ENCODE measurements at places on chromosomes 6 and 20.

GRCh38 chr6:33779895-33780294, 9.0 kb downstream of the LEMD2 start:
- DNase-seq, result no peak

- DNase-seq, result no peak
Observed at GRCh38 chr6:91433660-91434534, 847.0 kb upstream of the MAP3K7 start.

GRCh38 chr20:19427480-19427879, 215.0 kb downstream of the SLC24A3 start:
- DNase-seq, result no peak

DNA sequence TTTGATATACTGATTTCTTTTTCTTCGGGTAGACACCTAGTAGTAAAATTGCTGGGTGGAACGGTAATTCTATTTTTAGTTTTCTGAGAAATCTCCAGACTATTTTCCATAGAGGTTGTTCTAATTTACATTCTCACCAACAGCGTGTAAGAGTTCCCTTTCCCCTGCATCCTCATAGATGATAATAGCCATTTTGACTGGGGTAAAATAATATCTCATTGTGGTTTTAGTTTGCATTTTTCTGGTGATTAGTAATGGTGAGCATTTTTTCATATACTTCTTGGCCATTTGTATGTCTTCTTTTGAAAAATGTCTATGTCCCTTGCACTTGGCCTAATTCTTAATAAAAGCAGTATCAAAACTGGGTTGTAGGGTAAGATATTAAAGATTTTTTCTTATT, 148.9 kb upstream of the SIM1 start:
- DNase-seq, result no peak

DNA sequence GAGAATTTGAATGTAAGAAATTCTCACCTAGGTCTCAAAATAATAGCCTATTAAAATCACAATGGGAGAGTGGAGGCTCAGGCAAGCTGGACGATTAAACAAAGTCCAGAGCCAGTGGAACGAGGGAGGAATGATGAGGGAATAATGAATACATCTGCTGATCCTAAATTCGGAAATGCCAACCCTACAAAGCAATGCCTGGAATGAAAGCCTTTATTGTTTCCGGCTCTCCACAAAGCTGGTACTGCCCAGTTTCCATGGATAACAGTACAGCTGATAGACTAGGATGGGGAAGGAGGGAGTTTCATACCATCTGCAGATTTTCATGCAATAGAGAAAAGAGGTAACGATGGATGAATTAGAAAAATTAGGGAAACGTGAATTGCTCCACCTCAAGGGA, 356.1 kb downstream of the CBLN4 start:
- DNase-seq, result no peak

GRCh38 chr20:17721802-17722486, 22.2 kb downstream of the BANF2 start:
- DNase-seq, result peak; percentile 29

DNA sequence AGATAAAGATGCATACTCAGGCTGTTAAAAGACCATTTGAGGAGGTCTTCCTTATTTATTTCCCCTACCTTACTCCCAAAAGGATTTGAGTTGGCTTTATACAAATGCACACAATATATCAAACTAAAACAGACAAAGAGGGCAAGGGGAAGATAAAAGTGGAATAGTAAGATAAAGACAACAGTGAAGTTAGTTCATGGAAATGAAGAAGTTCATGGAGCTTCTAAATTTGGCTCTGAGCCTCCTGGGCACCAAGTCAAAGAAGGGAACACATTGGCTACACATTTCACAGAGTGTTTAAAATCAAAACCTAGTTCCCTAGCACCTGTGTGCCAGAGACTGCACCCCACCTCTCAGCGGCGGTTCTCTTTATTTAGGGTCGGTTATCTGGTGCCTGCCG, 25.8 kb upstream of the ARMC2 start:
- no peak for DNase-seq

DNA sequence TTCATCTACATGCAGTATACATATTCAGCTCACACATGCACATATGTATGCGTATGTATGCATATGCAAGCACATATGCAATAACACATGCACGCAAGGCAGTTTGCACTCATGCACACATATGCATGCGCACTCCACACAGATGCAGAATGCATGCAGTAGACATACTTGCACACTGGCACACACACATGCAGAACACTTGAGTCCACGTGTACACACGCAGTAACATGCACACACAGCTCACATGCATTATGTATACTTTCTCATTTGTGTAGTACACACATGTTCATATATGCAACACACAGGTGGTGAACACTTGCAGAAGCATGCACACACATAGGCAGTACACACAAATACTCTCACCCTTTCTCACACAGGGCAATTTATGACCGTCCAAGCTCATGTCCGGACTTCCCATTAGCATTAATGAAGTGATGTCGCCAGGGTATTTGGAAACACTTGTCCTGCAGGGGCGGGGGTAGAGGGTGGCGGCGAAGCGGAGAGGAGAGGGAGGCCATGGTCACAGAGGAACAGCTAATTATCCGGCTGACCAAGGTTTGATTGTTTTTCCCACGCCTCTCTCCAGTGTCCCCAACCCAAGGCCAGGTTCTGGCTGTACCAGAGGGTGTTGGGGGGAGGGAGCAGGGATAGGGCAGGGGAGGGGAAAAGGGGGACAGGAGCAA, 91.3 kb downstream of the VEGFA start:
- DNase-seq, result no peak

- no peak for DNase-seq
Observed at GRCh38 chr20:53274365-53274764, 302.2 kb downstream of the TSHZ2 start.

DNA sequence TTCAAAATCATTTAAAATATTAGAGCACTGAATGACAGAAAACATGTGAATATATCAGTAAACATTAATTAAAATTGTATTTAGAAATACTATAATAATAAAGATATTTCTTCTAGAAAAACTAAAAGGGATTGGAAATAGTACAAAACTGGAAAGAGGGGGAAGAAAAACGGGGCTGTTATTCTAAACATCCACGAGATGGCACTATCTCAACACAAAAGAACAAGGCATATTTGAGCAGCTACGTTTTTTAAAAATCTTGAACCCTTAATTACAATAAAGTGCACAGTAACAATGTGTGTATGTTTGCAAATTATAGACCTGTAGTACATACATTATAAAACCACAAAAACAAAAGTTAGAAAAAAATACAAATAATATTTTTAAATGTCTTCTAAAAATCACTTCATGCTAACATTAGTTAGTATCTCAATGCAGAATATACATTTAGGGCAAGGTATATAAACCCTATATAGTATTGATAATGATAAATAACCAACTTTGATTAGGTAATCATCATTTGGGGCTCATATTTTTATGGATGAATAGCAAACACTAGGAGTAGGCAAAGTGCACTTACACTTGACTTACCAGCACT, 42.5 kb upstream of the PNISR start:
- DNase-seq, result peak; percentile 59

DNA sequence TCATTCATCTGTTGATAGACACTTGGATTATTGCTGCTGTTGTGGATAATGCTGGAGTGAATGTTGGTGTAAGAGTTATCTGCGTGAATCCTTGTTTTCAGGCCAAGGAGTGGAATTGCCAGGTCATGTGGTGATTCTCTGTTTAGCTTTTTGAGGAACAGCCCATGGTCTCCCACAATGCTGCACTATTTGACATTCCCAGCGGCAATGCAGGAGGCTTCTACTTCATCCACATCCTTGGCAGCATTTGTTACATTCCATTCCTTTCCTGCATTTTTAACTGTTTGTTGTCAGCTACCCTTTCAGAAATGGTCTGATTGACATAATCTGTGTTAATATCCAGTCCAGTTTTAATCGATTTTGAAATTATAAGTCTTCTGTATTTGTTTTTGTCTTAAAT, 51.7 kb upstream of the CLDN20 start:
- no peak for DNase-seq

- no peak for DNase-seq
Observed at GRCh38 chr20:668638-669037, 7.0 kb downstream of the SCRT2 start.

- DNase-seq, result peak; percentile 91
Observed at GRCh38 chr6:125846292-125847024, 55.7 kb downstream of the NCOA7 start.

DNA sequence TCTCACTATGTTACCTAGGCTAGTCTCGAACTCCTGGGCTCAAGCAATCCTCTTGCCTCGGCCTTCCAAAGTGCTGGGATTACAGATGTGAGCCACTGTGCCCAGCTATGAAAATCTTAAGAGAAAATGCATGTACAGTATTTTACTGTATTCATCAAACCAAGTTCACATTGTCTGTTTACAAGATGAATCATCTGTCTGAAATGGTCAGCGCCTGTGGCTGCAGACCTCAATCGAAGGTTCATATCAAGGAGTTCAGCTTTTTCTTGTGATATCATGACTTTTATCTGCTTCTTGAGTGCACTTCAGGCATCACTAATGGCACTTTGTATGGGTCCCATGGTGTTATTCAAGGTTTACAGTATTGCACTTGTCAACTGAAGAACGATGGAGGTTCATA, 155.1 kb downstream of the SLC16A10 start:
- no peak for DNase-seq

DNA sequence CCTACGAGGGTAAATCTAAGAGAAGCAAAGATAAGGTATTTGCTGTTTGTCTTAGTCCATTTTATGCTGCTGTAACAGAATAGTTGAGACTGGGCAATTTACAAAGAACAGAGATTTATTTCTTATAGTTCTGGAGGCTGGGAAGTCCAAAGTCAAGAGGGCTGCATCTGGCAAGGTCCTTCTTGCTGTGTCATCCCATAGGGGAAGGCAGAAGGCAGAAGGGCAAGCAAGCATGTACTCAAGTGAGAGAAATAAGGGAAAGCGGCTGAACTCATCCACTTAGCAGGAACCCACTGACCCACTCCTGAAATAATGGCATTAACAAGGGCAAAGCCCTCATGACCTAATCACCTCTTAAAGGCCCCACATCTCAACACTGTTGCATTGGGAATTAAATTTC, 102.7 kb downstream of the AGPAT4 start:
- no peak for DNase-seq

DNA sequence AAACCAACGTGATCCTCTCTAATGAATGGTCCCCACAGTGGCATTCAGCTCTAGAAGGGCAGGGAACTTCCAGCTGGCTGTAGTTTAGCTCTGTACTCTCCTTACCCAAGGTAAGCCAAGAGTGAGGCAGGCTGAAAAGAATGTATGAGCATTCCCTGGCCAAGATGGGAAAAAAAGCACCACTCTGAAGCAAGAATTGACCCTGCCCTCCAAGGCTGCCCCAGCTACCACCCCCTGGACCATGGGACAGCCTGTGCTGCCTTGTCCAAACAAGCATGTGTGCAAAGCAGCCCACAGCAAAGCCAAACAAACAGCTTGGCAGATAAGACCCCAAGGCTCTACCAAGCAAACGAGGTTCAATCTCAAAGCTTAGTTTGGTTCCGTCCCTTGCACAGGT, 73.9 kb downstream of the GFOD1 start:
- DNase-seq, result no peak

- no peak for DNase-seq
Observed at GRCh38 chr6:45470131-45470738, 92.5 kb upstream of the SUPT3H start.

DNA sequence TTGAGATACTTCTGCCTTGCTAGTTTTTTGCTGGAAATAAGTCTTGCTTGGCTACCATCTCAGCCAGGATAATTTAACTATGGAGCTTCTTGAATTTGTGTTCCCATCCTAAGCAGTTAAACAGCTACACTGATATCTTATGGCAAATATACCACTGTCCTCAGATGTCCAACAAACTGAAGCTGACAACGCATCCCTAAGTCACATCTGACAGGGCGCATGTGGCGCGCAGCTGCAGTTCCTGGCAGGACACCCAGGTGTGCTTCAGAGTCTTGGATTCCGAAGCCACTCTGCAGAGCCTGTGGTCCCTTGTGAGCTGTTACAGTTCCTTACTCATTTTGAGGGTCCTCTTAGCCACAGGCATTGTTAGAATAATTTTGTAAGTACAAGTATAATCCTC, 127.9 kb downstream of the WDR27 start:
- DNase-seq, result no peak

DNA sequence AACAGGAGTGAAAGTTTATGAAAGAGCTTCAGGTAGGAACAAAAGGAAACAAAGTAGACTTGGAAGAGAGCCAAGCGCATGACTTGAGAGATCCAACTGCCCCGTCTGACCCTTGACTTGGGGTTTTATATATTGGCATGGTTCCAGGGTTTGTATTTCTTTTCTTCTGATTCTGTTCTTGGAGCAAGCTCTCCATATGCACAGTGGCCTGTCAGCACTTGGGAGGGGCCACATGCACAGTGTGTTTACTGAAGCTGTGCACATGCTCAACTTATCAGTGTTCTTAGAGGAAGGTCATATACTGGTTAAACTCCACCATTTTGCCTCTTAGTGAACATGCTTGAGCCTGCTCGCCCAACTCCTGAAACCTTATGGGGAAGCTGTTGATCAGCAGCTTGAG, 953.7 kb downstream of the TFAP2A start:
- DNase-seq, result no peak

- no peak for DNase-seq
Observed at GRCh38 chr6:152554851-152555250, 82.3 kb downstream of the SYNE1 start.

DNA sequence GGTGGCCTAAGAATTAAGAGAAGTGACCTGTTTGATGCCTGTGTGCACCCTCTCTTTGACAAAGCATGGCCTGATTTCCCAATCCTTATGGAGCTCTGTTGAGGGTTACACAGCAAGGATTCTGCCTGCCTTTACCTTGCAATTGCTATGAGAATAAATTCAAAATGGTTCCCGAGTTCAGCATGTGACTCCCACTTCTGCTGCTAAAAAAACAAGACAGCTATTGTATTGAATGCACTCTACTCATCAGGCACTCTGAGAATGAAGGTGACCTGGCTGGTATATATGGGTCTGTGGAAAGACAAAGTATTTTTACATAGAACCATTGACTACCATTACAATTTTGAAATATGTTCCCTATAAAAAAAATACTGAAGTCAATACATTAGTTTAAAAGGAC, 190.3 kb downstream of the ATXN1 start:
- DNase-seq, result no peak

GRCh38 chr20:35243986-35244385, 17.5 kb downstream of the MMP24 start:
- no peak for DNase-seq
